ENCODE measurements at places on chromosomes 13 and 19.
A peak's percentile ranks its signal among the peaks of the same experiment; 100 is the strongest.

DNA sequence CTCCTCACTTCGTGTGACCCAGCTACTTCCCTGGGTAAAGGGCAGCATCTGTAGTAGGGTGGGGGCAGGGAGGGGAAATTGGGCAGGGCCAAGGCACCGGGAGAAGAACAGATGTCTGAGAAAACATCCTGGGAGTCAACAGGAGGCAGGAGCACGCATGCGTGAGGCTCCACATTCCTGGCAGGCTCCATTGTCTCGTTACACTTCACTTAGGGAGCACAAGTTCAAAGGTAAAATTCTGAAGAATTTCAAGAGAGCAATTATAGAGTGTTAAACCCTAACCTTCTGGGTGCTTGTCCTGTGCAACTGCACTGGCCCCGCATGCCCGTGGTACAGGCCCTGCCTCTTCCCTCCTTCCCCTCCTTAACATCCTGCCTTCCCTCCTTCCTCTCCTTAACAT, 79.6 kb upstream of the POMP start:
- DNase-seq = no peak

DNA sequence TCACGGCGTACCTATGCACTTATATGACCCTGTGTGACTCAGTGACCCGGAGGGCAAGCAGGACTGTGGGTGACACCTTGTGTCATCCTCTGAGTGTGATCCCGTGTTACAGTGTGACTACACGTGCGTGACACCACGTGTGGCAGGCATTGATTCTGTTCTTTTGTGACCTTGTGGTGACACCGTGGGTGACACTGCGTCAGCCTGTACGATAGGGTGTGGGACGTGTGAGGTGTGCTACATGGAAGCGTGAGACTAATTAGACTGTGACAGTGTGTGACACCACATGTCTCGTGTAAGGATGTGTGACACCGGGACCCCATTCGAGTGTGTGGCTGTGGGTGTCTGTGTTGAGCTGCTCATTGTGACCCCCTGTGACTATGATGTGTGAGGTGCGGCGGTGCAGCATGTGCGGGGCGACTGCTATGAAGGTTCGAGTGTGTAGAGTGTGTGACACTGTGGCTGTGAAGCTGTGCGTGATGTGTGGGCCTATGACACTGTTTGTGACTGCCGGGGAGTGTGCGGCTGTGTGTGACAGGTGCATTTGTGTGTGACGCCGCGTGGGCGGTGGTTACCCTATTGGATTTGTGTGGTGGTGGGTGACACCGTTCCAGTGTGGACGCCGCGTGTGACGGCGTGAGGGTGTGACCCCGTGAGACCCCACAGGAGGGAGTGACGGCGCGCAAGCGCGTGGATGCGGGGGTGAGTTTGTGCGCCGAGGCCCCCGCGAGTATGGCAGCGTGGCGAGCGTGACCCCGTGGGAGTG, 399 bp upstream of the SPTBN4 start:
- DNase-seq = no peak

- DNase-seq = peak; percentile 81
Measured at GRCh38 chr19:11125994-11126685, 29.4 kb downstream of the SPC24 start.

GRCh38 chr13:41085961-41086585, 24.8 kb downstream of the WBP4 start:
- peak; percentile 13 for DNase-seq

GRCh38 chr13:91768746-91769145, 370.3 kb downstream of the GPC5 start:
- no peak for DNase-seq

DNA sequence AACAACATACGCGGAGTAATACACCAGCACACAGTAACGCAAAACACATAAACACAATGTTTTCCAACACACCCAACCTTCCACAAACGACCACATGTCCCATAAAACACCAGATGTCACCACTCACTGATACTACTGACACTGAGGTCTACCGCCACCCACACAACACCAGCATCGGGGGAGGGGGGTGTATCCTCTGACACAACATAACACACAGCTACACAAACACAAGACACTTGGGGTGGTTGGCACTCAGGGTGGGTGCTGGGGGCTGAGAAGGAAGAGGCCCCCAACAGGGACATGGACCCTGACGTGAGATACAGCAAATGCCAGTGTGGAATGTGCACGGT, 1.5 kb upstream of the KCNN4 start:
- DNase-seq = no peak

DNA sequence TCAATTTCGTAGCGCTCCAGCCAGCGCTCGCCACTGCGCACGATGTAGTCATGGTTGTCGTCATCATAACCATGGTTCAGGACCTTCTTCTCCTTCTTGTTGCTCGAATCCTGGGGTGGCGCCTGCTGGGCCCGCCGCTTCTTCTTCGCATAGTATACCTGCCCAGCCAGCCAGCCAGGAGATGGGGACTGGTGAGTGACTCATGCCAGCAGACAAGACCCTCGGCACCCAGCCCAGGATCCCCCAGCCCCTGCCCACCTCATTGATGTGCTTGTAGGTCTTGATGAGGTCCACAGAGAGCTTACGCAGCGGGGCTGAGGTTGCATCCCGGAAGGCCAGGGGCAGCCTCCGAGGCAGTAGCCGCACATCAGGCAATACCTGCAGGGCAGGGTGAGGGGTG, 3.6 kb downstream of the DYRK1B start:
- DNase-seq = no peak

DNA sequence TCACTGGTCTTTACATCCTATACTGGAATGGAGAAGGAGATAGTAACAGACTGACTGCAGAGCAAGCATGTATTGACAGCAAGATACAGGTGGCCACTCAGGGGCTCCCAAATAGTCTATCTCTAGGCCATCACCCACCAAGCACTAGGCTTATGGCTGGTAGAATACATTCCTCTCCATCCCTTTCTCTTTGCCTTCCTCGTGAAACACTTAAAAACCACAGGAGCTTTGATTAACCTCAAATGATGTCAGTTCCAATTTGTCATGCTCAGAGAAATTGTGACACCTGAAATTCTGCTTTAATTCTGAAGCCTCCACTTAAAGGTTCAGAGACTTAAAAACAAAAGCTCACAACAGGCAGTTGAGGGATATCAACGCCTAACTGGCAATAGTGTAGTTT, 17.2 kb downstream of the ENOX1 start:
- no peak for DNase-seq

GRCh38 chr19:13861392-13861713, 15.6 kb upstream of the NANOS3 start:
- peak; percentile 67 for DNase-seq

- DNase-seq = no peak
Measured at GRCh38 chr13:92315265-92315664, 911.3 kb upstream of the GPC6 start.

GRCh38 chr13:73662833-73663232, 471.4 kb downstream of the KLF12 start:
- DNase-seq = no peak

DNA sequence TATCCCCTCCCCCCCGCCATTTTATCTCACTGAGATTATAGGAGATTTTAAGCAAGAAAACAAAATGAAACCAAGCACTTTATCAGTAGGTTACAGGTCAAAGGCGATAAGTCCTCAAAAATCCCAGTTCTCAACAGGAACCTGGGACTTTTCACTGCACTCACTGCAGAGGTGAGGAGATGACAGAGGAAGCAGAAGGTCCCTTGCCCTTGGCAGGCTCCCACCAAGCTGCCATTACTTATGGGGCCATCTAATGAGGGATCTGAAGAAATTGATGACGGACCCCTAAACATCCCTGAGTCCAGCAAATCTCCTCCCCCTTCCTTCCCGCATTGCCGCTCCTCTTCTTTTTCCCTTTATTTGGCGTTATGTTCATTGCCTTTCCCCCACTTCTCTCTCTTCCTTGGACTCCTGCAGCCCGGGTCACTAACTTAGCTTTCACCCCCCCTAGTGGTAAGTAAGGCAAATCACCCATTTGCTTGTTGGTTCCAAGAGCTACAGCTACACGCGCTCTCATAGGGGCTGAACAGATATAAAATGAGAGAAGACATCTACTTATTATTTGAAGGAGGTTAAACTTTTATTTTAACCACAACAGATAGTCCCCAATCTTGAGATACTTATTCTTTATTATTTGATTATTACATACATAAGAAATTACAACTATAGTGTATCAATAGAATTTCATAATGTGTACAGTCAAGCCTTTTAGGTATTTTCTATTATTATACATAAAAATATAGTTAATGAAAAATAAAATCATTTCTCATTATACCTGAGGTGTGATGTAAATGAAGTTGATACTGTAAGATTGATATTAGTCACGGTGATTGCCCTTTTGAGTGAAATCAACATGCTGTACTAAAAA, 52.0 kb upstream of the ARGLU1 start:
- peak; percentile 78 for DNase-seq

DNA sequence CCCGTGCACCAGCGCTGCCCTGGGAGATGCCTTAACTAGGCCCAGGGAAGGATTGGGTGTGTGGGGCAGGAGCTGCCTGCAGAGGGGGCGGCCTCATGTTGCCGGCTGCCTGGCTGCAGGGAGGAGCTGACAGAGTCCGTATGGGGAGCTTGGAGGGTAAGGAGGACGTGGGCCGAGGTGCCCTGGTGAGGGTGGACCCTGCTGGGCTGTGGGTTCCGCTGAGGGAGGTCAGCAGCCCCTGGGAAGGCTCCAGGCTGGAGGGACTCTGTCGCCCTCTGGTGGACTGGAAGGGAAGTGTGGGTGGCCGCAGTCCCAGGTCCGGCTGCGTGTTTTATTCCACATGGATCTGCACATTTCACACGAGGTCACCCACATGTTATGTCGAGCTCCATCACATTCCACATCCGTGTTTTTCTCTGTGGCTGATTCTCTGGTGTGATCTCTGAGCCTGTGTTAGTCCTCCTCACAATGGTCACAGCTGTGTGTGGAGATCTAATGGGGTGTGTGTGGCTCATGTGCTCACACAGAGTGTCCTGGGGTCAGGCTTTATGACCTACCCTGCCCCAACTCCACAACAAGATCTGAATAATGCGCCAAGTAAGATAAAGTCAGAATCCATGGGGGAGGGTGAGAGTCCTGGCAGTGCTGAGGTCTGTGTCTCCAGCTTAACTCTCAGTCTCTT, 1.8 kb upstream of the CEACAM8 start:
- peak; percentile 19 for DNase-seq

GRCh38 chr13:43611281-43612273, 175.2 kb downstream of the ENOX1 start:
- DNase-seq = no peak

Measured in A673 (cell line).